ENCODE measurements at places on chromosomes 6 and 20.

- no peak for DNase-seq
These were observed 33.1 kb upstream of the HINT3 start for GRCh38 chr6:125923366-125923877.

DNA sequence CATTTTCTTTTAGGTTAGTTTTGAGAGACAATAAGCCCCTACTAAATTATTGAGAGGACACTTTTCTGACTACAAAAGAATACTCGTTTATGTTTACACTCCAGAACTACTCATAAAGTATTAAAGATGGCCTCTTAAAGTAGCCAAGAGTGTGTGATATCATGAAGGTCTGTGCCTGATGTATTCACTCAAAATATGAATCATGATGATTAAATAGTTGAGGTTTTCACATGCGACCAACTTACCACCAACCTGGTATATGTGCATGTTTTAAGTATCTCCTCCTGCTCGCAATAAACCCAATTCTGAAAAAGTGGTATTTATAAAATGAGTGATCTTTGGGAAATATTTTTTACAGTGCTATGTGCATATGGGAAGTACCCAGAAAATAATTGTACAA lies 43.9 kb downstream of the IL20RA start:
- no peak for DNase-seq

DNA sequence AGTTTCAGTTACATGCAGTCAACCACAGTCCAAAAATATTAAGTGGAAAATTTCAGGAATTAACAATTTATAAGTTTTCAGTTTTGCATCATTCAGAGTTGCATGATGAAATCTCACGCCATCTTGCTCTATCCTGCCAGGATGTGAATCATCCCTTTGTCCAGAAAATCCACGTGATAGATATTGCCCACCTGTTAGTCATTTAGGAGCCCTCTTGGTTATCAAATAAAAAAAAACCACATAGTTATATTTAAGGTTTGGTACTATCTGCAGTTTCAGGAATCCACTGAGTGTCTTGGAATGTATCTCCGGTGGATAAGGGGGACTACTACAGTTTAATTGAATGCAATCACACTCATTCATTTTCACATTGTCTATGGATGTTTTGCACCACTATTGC lies 1249.0 kb upstream of the CITED2 start:
- DNase-seq: no peak

DNA sequence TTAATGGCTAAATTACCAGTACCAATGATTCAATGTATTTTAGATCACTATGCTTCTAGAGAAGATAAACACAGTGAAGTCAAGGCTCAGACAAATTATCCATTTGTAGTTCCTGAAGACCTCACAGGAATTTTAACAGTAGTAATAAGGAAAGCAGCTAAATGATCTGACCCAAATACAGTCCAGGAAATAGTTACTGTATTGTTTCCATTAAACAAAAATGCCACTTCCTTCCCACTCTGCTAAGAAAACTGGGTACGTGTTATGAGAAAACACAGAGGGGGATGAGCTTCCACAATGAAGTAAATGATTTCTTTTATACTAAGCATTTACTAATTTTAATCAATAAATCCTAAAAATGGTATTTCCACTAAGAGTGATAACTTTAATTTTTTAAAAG lies 127.9 kb downstream of the CDK19 start:
- DNase-seq: no peak

- DNase-seq: no peak
These were observed 5.5 kb upstream of the CTCFL start for GRCh38 chr20:57530327-57530981.

- DNase-seq: no peak
These were observed 256.1 kb upstream of the KCNQ5 start for GRCh38 chr6:72365773-72366172.

DNA sequence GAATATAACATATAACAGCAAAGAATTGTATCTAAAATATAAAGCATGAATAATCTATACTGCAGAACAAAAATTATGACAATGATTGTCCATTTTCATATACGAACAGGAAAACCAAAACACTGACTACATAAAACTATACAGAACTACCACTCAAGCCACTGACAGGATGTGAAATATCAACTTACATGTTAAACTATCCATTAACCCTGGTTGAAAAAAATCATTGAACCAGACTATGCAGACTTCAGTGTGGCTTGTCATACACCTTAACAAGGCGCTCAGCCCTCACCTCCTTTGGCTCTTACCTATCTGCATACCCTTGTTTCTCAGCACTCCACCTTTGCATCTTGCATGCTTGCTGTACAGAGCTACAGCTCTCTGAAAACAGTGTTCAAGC lies 34.9 kb downstream of the ASCC3 start:
- no peak for DNase-seq

GRCh38 chr6:3282476-3283236 lies 23.9 kb downstream of the PSMG4 start:
- no peak for DNase-seq

DNA sequence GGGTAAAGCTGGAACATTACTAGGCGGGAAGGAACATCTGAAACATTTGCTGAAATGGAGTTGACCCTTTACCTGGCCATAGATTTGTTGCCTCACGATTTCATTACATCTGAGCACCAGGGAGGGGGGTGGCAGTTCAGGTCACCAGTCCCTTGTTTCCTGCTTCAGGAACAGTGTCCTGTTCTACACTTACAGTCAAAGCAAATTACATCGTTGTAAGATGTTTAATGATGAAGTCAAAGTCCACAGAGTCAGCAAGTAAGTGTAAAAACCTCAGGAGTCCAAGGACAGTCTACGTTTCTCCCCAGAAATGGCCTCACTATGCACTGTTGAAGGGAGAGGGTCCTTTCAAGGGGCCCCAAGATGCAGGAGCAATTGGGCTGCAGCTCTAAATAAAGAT lies 8.9 kb upstream of the MICB start:
- DNase-seq: no peak

DNA sequence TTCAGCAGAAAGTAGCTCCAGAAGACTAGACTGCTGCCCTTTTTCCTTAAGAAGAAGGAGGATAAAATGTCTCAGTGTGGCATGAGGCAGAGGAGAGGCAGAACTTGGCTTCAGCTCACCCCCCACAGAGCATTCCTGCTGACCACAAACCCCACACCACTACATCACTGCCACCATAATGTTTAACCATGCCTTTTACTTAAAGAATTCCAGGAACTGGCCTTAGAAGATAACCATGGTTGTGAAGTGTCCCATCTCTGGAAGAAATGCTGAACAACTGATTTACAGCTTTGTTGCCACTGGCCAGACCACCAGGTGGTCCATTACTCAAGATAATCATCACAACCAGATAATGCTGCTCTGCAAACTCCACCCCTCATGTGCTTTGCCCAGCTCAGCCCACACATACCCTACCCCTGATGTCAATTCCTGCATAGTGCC lies 154.1 kb downstream of the CD24 start:
- no peak for DNase-seq

DNA sequence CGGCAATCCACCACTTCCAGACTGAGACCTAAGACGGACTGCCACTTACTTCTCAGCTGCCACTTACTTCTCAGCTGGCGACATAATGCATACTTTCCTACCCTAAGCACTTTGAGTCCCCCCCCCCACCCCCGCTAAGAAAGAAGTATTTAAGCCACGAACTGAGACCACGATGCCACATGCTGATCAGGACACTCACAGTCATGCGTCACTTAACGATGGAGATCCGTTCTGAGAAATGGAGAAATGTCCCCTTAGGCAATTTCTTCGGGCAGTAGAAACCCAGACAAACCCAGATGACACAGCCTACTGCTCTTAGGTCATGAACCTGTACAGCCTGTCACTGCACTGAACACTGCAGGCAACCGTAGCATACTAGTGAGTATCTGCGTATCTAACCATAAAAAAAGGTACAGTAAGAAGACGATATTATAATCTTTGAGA lies 690 bp downstream of the IFNGR1 start:
- no peak for DNase-seq

DNA sequence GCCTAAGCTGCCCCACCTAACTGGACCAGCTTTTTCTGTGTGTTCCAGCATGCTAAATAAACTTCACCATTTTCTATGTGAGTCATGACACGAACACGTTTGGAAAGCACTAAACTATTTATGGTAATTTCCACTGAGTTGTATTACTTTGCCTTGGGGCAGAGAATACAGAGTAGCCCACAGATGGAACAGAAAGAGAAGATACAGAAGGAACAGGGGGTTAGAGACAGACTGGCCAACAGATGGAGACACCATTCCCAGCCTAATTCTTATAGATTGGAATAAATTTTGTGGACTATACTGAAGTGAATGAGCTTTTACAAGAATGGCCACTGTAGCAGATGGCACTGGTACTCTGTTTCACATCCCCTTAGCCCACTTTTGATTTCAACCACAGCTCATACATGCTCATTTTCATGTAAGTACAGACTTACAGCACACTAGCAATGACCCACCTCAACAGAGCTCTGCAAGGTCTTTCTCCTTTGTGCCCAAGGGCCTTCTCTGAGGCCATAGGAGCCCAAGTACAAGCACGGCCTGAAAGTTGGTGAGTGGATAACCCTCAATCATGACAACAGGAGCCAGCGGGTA lies 13.1 kb upstream of the NT5DC1 start:
- DNase-seq: no peak

DNA sequence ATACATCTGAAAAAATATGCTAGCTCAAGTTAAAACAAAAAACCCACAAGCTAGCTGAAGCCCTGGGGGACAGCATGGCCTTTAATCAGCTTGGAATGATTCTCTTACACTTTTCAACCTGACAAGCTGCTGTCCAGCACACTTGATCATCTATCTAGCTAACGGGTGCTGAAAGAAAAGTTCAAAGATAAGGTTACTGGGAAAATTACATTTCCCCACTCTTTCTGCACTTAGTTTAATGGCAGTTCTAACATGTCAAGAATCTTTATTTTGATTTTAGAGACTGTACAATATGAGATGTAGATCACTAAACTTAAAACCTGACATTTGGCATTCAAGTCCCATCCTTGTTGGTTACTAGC lies 53.4 kb downstream of the STK4 start:
- DNase-seq: no peak

DNA sequence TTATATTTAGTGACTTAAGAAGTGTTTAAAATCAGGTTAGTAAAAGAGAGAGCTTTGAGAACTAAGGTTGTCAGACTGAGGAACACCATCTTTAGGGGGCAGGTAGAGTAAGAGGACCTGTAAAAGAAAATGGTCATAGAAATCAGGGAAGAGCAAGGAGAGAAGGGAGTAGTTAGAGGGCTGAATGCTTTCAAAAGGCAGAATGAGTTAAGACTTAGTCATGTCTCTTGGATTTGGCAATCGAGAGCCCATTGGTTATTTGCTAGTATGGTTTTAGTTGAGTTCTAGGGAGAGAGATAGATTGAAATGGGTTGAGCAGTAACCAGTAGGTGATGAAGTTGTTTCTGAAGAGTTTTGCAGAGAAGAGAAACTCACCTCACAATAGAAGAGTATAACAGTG lies 51.1 kb downstream of the RALGAPB start:
- DNase-seq: no peak

GRCh38 chr6:6820641-6821238 lies 232.2 kb downstream of the LY86 start:
- no peak for DNase-seq

DNA sequence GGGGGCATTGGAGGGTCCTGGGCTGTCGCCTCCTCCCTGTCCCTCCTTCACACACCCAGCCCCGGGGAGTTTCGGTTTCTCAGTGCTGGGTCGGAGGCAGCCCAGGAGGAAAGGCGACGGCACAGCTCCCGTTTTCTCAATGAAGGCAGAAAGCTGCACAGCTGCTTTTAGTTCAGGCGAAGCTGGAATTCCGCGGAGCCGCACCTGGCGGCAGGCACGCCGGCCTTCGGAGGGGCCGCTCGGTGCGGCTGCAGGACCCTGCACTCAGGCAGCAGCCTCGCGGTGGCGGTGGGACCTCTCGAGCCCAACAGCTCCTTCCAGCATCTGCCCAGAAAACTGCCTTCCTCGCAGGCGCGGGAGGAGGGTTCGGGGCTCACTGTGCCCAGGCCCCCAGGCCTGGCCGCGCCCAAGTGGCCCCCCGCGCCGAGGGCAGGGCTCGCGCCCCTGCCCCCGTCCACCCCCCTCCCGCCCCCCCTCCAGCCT lies 4.6 kb downstream of the FOXQ1 start:
- DNase-seq: no peak

- DNase-seq: no peak
These were observed 145.1 kb downstream of the CLIC5 start for GRCh38 chr6:45870531-45870930.

DNA sequence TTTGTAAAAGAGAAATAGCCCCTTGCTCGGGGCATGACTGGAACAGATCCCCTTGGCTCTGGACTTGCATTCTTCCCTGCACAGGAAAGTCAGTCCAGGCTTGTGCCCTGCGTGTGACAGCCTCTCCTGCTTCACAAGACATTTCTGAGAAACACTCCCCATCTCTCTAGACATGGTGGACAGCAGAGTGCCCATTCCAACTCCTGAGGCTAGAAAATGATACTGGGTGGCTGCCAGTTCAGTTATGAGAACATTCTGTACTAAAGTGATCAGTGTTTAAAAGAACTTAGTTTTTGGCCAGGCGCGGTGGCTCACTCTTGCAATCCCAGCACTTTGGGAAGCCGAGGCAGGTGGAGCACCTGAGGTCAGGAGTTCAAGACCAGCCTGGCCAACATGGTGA lies 41.3 kb downstream of the TGM3 start:
- DNase-seq: no peak

DNA sequence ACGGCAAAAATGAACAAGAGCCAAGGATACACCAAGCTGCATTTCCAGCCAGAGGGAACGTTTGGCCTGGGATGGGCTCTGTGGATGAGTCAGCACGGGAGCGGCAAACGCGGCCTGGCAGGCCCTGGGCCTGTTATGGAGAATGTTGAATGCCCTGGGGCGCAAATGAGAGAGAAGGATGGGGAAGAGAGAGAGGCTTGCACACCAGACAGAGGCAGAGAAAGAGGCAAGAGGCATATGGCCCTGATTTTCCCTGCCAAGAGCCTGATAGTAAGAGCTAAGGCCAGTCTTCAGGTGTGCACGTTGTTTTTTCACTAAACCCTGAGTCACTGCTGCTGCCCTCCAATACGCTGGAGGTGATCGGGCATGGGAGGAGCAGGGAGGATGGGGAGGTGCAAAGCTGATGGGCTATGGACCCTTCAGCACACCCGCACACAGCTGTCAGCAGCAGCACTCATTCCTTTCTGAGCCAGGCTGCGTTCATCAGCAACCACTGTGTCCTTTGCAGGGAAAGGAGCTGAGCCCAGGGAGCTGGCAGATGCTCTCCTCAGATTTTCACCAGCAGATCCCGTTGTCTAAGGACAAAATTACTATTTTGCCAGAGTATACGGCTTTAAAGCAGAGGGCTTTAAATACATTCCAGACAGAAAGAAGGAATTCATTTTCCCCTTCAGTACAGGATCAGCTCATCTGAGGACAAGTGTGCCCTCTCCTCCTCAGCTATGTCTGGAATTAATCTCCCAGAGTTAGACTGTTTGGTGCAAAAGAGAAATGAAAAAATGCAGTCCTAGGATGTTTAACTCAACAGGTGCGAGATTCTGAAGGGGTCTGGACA lies 61.7 kb upstream of the SLC22A23 start:
- DNase-seq: no peak

- DNase-seq: no peak
These were observed 85.5 kb downstream of the ARID1B start for GRCh38 chr6:156862711-156863110.

Data from type B pancreatic cell (in vitro differentiated cells).